ENCODE measurements at places on chromosomes 4 and X. TPM values are rescaled to one million over a fixed set of nuclear protein-coding genes. Genes with fewer than 3 reads are reported as not detected.

- DNase-seq: no peak
Measured at GRCh38 chr4:76955182-76955581, 5.6 kb downstream of the SEPTIN11 start.

DNA sequence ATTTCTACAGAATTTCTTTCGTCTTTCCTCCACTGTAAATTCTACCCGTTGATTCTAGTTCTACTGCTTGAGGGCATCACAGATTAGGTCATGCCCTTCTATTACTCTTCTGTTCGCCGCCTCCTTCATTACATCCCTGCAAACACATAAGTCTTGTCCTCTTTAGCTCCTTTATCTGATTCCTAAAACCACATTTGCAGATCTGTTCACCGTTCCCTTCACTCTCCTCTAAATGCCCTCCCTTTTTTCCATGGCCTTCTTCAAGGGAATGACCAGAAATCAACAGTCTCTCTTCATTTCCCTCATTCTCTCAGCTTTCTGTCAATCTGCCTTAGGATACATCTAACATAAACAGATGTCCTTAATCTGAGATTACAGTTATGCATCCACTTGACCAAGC, 43.1 kb downstream of the BTC start:
- no peak for DNase-seq

DNA sequence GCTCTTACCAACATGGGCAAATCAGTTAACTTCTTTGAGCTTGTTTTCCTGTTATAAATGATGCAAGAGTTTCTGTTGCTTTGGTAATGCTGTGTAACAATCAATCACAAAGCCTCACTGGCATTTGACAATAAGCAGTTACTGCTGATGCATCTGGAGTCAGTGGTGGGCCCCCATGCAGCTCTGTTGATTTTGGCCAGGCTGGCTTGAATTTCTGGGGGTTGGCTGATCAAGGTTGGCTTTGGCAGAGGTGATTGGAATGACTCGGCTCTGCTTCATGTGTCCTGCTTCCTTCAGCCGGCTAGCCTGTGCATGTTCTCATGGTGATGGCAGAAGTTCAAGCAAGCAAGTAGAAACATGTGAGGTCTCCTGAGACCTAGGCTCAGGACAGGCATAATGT, 90.4 kb downstream of the PHEX start:
- DNase-seq: no peak

Gene VSIG4
- not detected for total RNA-seq
